Femur (tissue), 1 donor: ENCODE measurements at places on chromosomes 5 and 9.

GRCh38 chr5:17896605-17897004, 262.3 kb downstream of the TAF11L14 start:
- DNase-seq = no peak

DNA sequence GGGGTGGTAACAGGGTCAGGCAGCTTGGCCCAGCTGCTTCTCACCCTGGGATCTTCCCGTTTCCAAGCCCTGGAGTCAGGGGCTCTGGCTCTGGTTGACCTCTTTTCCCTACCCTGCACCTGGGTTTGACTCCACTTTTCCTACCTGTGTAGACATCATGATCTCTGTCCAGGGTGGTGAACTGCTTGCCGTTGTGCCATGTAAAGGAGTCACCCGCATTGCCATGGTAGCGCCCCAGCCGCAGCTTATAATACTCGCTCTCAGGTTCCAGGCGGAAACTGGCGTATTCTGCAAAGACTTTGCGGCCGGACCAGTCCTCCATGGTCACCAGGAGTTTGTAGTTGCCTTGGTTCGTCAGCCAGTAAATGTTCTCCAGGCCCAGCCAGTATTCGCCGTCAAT, 30.9 kb downstream of the ANGPTL2 start:
- no peak for DNase-seq

DNA sequence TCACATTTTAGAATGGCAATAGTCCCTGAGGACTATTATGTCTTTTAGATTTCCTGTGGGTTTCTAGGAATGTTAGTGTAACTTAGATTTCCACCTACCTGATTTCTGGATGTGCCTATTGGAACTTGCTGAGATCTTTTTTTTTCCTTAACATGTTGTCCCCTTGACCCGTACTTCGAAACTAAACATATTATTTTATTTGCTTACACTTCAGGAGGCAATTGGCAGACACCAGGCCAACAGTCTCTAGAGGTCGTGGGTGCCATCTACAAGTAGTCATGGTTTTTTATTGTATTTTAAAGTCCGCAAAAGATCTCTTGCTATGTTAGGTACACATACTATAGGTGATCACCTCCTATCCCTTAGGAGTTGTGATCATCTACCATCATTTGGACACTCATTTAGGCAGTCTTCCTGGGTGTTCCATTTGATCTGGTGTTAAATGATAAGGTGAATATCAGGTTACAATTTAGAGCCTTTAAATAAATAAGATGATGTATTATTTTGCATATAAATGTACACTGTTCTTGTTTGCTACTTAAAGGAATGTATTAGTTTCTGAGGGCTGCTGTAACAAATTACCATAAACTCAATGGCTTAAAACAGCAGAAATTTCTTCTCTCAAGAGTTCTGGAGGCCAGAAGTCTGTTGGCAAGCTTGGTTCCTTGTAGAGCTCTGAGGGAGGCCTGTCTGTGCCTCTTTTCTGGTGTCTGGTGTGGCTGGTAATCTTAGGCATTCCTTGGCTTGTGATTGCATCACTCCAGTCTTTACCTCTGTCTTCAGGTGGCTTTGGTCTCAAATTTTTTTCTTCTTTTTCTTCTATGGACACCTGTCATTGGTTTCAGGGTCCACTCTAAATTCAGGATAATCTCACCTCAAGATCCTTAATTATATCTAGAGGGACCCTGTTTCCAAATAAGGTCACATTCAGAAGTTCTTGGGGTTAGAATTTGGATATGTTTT, 64.8 kb downstream of the ZCCHC7 start:
- DNase-seq = no peak

GRCh38 chr5:124654418-124654817, 92.0 kb downstream of the ZNF608 start:
- no peak for DNase-seq

- peak; percentile 78 for DNase-seq
Observed at GRCh38 chr5:99032234-99033013, 103.6 kb upstream of the CHD1 start.

- no peak for DNase-seq
Observed at GRCh38 chr9:101625876-101626275, 31.1 kb upstream of the PPP3R2 start.

- DNase-seq = peak; percentile 33
Observed at GRCh38 chr9:12843735-12844134, 68.9 kb downstream of the LURAP1L start.

DNA sequence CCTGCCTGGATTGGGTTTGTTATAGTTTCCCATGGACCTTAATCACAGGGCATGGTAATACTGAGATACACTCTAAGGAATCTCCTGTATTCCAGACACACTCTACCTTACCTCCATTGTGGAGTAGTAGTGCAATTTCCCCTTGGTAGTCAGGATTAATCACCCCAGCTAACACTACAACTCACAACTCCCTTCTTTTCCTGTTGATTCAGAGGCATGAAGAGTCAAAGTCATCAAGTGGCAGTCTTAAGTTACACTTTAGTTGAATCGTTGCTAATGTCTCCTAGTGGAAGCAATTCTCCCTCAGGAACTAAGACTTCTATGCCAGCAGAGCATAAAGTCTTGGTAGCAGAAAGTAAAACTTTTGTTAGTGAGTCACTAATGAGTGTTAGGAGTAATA, 122.7 kb upstream of the APC start:
- no peak for DNase-seq

DNA sequence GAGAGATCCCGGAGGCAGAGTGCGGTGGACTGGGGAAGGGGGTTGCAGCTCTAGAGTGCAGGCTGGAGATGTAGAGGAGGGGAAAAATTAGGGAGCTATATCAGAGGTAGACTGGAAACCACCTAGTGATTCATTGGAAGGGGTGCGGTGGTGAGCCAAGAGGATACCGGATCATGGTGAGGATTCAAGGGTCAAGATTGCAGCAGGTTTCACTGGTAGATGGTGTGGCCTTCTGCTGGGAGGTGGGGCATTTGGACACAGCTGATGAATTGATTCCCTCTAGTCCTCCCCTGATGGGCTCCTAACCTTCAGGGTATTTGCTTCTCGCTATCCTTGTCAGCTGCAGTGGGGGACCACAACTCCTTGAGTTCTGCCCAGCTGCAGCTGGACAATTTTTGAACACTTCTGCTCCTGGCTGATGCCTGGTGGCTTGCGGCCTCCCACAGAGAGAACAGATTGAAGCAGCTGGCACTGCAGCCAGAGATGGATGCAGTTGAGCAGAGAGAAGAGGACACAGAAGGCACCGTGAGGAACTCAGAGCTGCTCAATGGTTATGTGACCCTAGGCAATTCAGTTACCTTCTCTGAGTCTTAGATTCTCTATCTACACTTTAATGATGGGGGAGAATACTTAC, 134.4 kb upstream of the ABCA1 start:
- DNase-seq = peak; percentile 46

DNA sequence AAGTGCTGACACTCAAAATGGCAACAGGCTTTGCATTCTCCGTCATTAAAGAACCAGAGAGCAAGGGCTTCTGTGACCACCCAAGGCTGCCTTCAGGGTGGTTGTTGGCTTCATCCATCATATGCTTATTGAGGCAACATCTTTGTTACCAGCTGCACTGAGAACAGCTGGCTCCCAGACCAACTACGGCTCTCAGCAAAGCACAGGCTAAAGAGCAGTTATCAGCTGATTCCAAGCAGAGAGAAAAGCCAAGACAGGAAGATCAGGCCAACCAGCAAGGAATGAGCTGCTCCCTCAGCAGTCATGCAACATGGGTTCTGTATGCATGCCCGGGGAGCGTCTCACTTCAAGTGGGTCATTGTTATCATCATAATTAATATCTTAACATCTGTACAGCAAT, 358.9 kb downstream of the ACTL7B start:
- no peak for DNase-seq

GRCh38 chr9:5185220-5185840, at the start of gene INSL6:
TSS of gene INSL6 (minus strand) at chr9:5185639. CDS start at chr9:5185602, 37 bp downstream.
- no peak for DNase-seq

- DNase-seq = no peak
Observed at GRCh38 chr5:92081958-92082712, 699.0 kb upstream of the ARRDC3 start.

GRCh38 chr5:143036146-143036927, 266.2 kb downstream of the ARHGAP26 start:
- no peak for DNase-seq

- no peak for DNase-seq
Observed at GRCh38 chr5:158676642-158677469, 422.9 kb downstream of the EBF1 start.

GRCh38 chr5:54867310-54867944, 118.0 kb downstream of the ESM1 start:
- no peak for DNase-seq

- DNase-seq = peak; percentile 67
Observed at GRCh38 chr9:98775831-98776441, 20.4 kb downstream of the ANKS6 start.

GRCh38 chr5:133236541-133236951, 184.7 kb downstream of the HSPA4 start:
- DNase-seq = no peak

GRCh38 chr9:81782313-81782995, 93.1 kb upstream of the TLE1 start:
- DNase-seq = no peak

DNA sequence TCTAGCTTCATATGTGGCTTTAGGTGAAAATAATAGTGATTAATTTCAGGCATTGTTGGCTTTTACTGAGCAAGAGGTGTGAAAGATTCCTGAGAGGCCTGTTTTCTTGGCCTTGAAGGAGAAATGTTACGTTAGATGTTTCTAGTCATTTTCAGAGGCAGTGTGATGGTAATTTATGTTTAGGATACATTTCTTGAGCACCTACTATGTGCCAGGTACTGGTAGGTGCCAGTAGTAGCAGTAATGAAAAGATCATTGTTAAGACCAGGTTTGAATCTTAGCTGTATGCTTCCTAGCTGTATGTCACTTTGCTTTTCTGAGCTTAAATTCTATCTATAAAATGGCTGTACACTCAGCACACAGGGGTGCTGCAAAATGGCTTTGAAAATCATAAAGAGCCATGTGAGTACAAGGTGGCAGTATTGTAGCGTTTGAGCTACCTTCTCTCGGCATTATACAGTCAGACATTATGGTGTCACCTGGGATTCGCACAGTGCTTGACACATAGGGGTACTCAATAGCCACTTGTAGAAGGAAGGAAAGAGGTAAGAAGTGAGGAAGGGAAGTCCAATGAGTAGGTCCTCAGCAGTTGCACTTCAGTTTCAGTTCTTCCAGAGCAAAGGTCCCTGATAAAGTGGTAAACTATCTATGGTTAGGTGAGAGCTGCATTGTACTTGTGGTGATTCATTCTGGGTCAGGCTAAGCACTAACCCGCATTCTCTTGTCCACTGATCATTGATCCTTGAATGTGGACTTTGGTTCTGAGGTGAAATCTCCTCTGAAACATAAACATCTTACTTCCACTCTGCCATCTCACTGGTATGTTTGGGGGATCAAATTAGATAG, 166.5 kb upstream of the NR3C1 start:
- no peak for DNase-seq

DNA sequence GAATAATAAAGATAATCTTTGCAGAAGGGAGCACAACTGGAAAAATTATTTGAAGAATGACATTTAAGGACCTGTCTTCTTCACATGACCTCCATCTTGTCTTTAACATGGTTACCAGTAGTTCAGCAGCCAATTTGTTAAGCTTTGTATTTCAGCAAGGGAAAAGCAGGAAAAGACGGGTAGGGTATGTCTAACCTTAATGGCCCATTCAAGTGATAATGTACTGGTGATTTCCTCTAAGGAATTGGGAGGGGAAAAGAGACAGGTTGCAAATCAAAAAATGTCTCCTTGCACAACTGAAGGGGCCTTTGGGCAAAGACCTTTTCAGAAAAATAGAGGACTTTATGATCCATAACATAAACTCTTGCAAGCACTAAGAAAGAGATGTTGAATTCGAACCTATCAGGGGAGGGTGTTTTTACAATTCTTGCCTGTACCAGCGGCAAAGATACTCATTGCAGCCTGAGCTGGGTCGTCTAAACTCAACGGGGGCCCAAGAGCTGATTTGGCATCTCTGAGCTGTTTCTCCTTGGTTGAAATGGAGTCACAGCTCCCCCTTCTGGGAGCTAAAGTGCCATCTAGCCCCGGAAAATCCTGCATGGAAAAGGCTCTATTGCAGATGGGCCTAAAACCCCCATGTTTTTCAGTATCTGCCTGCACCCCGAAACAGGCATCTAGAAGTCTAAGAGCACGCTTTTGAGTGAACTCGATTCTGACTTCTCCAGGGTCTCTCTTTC, 3.8 kb downstream of the BRINP1 start:
- DNase-seq = peak; percentile 27

GRCh38 chr9:126945682-126946081, 31.1 kb downstream of the RALGPS1 start:
- DNase-seq = no peak

DNA sequence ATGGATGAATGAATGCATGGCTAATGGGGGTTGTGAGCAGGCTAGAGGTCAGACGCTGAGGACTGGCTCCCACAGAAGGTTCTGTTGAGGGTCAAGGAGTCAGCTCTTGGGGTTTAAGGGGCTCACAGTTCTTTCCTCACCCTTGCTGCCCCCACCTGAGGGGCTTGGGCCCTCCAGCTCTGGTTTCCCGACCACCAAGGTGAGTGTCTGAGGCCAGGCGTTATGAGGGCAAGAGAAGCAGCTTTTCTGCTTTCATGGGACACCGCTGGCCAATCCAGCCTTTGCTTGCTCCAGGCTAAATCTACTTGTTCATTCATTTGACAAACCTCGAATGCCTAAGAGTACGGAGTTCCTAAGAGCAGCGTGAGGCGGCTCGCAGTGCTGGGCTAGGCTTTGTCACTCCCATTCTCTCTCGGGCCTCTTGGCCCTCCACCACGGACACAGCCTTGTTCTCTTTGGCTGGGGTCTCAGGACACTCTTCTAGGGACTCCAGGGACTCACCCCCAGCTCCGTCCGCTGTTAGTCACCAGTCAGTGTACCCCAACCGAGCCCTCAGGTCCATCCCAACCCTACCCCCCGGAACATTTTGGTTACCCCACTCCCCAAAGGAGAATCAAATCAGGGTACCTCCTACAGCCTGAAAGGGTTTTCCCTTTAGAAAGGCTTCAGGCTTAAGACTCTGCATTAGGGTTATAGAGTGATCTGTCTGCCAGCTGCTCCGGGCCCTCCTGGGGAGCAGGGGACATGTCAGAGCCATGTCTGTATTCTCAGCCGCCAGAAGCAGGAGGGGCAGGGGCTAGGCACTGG, 210.1 kb upstream of the MVB12B start:
- DNase-seq = no peak

DNA sequence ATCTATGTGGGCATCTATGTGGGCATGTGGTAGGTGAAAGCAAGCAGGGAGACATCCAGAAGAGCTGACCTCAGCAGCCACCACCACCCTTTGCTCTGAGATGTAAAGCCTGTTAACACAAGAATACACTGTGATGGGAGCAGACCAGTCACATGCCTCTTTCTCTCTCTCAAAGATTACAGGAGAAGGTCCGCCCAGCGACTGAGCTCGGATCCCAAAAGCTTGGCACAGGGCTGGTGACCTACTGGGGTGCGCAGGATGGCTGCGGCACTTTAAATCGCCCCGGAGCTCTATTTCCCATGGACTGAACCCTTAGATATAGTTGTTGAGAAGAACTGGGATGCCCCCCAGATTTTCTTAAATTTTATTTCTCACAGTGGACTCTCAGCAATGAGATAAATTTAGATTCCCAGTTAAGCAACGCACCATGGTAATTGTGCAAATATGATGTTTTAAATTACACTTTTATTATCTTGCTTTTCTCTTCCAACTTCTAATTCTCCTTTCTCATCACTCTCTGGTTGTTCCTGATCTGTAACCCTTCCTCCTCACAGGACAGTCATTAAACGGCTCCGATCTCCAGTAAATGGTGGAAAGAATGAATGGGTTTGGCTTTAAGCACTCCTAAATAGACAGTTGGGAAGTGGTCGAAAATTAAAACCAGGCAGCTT, 37.7 kb upstream of the ICE1 start:
- peak; percentile 40 for DNase-seq

GRCh38 chr9:35993976-35994720, 36.2 kb upstream of the OR2S2 start:
- DNase-seq = no peak
